Esophagus mucosa (tissue), 1 donor: ENCODE measurements at places on chromosomes 1 and 21. TPM values are rescaled to one million over a fixed set of nuclear protein-coding genes. Genes with fewer than 3 reads are reported as not detected.

C1QC gene
- total RNA-seq: 11.7 TPM

VAV3 gene
- total RNA-seq: 50.7 TPM

S100A3 gene
- 9.6 TPM for total RNA-seq

SH2D1B gene
- total RNA-seq: 3.4 TPM

CDA gene
- 97.6 TPM for total RNA-seq

LYPD8 gene
- total RNA-seq: not detected
